ENCODE measurements at places on chromosomes 11 and 22. TPM values are rescaled to one million over a fixed set of nuclear protein-coding genes. Genes with fewer than 3 reads are reported as not detected.

CBX6 gene
- 57.0 TPM for total RNA-seq

DNA sequence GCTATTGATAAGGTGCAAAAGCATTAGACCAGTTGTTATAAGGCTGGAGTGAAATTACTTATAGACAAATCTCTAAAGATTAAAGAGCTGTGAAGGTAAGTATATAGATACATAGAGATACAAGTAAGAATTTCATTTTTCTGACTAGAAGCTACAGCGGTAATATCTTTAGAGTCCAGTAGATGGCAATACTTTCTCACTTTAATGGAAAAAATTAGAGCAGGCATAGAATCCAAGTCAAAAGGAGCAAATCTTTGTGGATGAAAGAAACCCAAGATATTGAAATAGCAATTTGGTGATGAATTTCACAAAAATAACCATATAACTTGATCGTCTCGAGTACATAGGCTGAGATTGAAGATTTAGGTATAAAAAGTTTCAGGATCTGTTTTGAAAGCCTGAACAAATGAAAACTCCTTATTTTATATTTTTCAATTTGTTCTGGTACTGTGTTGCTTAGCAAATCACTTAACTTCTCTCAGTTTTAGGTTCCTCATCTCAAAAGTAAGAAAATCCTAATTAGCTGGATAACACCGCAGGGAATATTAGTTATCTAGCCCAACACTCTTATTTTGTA lies 81.9 kb downstream of the UVRAG start:
- DNase-seq: no peak
- no peaks in the 10 kb centered on the region for H3K27me3 ChIP-seq
- peaks cover 12% of the 10 kb centered on the region for H3K36me3 ChIP-seq
- no peak overlapping the region for H3K4me3 ChIP-seq
- H3K27ac ChIP-seq: no peak overlapping the region

- H3K27me3 ChIP-seq: no peaks in the 10 kb centered on the region
- H3K4me1 ChIP-seq: no peaks in the 10 kb centered on the region
- H3K36me3 ChIP-seq: no peaks in the 10 kb centered on the region
- H3K4me3 ChIP-seq: no peak overlapping the region
- DNase-seq: no peak
Observed at GRCh38 chr11:31912808-31913207, 101.7 kb upstream of the PAX6 start.

- no peaks in the 10 kb centered on the region for H3K36me3 ChIP-seq
- H3K27me3 ChIP-seq: no peaks in the 10 kb centered on the region
- no peak overlapping the region for H3K27ac ChIP-seq
- no peaks in the 10 kb centered on the region for H3K4me1 ChIP-seq
- H3K4me3 ChIP-seq: no peak overlapping the region
Observed at GRCh38 chr11:9072626-9073176, 18.7 kb downstream of the SCUBE2 start.

- H3K27me3 ChIP-seq: no peaks in the 10 kb centered on the region
- no peak for DNase-seq
- no peak overlapping the region for H3K4me3 ChIP-seq
- H3K4me1 ChIP-seq: peaks cover 26% of the 10 kb centered on the region
- H3K36me3 ChIP-seq: peaks cover 6% of the 10 kb centered on the region
Observed at GRCh38 chr11:73414977-73415651, 38.9 kb downstream of the RELT start.

GRCh38 chr11:84588131-84588829 lies 1038.9 kb downstream of the DLG2 start:
- no peaks in the 10 kb centered on the region for H3K36me3 ChIP-seq
- no peak overlapping the region for H3K27ac ChIP-seq
- H3K4me1 ChIP-seq: no peaks in the 10 kb centered on the region
- no peak for DNase-seq
